ENCODE measurements at places on chromosomes 5 and 9. TPM values are rescaled to one million over a fixed set of nuclear protein-coding genes. Genes with fewer than 3 reads are reported as not detected.

Gene PCDHGB4
- not detected for total RNA-seq

Gene SLCO6A1
- total RNA-seq = not detected

Gene TXNDC8
- total RNA-seq = not detected

- no peak for DNase-seq
Observed at GRCh38 chr5:178476972-178477754, 113.0 kb downstream of the COL23A1 start.

DNA sequence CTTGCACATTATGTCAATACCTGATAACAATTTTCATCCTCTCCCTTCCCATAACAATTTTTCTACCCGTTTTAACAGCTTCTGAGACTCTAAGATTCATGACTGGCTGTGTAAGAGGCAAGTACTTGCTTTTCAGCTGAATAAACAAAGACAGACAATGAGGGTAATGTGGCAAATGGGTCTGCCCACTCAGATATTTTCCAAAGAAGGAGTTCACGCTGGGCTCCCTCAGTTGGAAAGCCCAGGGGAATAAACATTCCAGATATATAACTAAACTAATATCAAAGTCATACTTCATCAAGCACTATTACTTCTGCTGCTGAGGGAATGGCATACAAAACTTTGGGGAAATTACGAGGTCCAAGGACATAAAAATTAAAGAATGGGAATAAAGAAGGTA is 24.4 kb downstream of the MEGF9 start:
- no peak for DNase-seq

Measured in activated CD4-positive, alpha-beta T cell treated with anti-CD3 and anti-CD28 coated beads for 36 hours (primary cell).